Left lung (tissue), 14 donors: ENCODE measurements at places on chromosomes 12 and 14. TPM values are rescaled to one million over a fixed set of nuclear protein-coding genes. Genes with fewer than 3 reads are reported as not detected.

DNA sequence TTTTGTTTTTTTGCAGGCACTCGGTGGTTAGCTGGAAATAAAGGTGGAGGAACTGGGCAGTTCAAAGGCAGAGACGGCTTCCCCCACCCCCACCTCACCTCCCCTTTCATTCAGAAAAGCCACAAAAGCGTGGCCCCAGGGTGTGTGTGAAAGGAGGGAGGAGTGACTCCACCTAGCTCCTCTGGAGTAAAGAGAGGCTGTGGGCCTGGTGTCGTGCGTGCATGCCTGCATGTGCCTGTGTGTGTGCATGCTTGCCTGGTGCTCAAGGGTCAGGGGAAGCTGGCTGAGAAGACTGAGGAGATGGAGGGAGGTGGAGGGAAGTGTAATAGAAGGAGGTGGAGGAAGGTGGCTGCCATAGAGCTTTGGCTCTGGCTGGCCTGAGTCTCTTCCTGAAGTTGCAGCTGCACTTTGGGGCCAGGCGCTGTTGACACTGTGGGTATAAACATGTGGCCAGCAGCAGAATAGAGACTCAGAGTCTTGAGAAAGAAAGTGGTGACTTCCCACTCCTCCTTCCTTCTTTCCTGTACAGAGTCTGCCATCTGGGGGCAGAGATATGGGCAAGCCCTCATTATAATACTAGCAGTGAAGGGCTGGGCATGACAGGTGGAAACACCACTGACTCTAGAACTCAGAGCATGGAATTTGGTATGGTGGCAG is 36.9 kb upstream of the SINHCAF start:
- DNase-seq, result no peak

- DNase-seq, result no peak
Measured at GRCh38 chr12:62681306-62681705, 214.7 kb downstream of the MON2 start.

DNA sequence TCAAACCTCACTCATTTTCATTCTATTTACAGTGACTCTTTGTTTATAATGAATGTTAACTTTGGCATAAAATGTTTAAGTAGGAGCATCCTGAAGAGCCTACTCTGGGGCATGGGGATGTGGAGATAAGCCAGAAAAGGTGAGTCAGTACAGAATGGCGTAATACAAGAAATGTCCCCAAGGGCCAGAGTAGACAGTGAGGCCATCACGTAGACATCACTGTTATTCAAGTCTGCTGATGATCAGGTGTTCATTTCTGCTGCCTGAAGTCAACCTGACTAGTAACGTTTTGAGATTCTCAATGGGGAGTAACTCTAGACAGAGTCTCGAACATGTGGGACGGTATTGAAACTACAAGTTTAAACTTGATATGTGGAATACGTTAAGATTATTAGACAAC is 47.6 kb upstream of the PKP2 start:
- no peak for DNase-seq

DNA sequence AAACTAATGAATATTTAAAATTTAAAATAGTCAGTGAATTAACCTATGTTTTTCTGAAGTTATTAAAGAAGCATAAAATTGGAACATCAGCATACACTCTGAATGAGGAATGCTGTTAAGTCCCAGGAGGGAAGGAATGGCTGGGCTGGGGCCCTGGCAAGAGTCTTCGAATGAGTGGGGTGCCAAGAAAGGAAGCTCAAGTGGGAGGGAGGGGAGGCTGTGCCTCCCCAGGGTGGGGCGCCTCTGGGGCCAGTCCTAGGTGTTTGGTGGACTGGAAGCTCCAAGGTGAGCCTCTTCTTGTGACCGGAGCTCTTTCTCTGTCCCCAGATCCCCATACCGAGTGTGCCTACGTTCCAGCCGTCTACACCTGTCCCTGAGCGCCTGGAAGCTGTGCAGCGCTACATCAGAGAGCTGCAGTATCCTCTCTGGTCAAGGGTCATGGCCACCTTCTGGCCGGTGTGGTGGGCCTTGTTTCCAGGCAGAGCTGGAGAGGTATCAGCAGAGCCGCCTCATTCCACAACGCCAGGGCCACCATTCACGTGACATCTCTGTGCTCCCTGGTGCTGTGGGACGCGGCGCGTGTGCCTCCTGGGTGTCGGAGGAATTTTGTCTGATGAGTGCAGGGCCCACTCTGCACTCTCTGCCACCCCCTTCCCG is 8.5 kb downstream of the VASH1 start:
- no peak for DNase-seq

DNA sequence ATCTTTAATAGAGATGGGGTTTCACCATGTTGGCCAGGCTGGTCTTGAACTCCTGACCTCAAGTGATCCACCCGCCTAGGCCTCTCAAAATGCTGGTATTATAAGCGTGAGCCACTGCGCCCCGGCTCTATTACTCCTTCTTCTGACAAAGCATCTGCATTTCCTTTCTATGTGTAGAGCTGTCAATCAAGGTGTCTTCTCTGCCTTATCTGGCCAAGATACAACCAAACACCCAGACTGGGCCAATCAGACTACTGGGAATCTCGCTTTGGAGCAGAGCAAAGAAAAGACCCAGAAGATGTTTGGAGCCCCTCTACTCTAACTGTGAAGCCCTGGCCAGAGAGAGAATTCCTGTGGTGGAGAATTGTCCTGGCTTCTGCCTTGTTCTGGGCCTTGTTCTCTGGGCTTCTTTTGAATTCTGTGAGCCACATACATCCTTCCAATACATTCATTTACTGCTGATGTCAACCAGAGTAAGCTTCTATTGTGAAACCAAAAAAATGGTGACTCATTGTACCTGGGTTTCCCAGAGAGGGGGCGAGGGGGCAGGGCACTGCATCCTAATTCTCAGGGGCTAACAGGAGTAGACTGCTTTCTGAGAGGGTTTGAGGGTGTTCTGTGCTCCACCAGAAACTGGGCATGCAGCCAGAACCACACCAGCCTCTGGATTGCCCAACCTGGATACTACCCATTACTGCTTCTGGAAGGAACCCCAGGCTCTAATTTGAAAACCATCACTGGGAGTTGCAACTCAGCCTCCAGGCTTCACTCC is 18.8 kb upstream of the FLVCR2 start:
- DNase-seq, result peak; percentile 70

GRCh38 chr12:90833228-90833627 is 121.7 kb downstream of the CCER1 start:
- no peak for DNase-seq

GRCh38 chr12:67697443-67697842 is 48.9 kb downstream of the DYRK2 start:
- no peak for DNase-seq

DNA sequence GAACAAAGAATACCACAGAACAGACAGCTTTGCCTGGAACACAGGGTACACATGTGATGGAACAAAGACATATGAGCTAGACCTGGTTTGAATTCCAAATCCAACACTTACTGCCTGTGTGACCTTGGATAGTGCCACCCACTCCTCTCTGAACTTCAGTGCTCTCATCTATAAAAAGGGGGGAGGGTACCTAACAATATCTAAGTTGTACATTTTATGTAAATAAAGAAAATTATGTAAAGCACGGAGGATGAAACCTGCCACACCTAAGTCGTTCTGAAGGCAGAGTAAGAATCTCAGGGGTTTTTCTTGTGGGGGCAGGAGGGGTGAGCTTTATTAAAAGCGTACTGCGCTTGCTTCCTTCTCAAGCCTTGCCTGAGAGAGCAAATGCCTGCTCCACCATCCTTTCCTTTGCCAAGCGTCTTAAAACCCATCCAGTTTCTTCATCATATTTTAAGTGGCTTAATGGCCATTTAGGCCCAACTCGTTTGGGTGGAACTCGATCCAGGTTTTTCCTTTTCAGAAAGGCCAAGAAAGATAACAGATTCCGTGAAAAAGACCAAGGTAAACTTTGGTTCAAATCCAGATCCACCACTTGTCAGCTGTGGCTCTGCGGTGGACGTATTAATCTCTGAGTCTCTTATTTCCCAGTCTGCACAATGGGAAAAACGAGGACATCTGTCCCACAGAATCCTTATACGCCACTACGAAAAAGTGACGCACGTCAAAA is 946 bp downstream of the DDX24 start:
- no peak for DNase-seq

DNA sequence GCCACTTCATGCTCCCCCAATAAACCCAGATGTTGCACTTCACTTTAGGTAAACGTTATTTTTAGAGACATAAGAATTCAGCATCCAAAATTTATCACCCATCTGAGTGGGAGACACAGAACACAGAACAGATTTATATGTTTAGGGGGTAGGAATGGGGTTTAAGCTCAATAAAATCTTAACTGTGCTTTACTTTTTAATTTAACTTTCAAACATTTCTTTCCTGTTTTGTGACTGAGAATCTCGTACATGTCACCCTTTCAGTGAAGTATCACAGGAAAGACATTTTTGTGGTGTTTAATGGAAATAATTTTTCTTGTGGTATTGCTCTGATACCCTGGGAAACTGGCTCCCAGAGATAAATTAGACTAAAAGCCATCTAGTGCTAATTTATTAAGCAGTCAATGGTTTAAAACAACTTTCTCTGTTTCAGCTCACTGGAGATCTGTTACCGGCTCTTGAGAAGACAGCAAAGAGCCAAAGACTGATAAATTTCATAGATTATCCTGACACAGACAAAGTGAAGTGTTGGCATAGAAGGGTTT is 148.0 kb upstream of the BMP4 start:
- DNase-seq, result no peak

DNA sequence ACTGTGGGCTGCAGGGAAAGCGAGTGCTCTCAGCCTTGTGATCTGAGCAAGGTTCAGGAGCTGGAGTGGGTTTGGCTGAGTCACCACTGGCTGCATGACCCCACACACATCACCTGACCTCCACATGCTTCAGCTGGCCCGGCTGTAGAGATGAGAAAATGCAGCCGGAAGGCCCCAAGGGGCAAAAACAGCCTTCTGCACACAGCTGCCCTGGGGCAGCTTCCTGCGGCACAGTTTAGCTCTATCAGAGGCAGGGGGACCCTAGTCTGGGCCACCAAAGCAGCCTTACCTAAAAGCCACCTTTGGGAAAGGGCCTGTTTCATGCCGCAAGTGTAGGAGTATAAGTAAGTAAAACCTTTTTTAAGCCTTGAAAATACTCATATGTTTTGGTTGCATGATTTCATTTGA is 123.3 kb downstream of the SSPN start:
- DNase-seq, result no peak

- DNase-seq, result no peak
Measured at GRCh38 chr12:45458238-45458637, 242.3 kb downstream of the ANO6 start.

DNA sequence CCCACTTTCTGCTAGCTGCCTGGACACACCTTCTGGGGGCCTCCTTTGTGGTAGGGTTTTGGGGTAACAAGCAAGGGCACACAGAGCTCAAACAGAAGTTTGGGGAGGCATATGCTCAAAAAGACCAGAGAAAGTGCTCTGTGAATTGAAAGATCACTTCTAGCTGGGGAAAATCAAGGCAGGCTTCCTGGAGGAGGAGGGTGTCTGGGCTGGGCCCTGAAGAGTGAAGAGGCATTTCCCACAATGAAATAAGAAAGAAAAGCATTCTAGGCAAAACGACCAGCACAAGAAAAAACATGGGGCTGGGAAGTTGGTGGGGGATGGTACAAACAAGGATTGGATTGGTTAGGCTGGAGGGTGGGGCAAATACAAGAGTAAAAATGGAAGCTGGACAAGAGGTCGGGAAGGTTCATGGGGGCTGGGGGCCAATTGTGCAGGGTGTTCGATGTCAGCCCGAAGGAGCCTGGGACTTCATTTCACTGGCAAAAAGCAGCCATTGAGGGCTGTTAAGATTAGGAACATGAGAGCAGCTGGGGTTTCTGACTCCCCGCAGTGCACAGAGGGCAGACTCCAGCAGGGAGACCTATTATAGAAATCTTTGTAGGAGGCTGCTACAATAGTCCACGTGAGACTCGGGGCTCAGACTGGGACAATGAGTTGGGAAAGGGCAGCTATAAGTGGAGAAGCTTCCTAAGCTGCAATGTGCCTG is 51.5 kb upstream of the CMKLR1 start:
- no peak for DNase-seq

DNA sequence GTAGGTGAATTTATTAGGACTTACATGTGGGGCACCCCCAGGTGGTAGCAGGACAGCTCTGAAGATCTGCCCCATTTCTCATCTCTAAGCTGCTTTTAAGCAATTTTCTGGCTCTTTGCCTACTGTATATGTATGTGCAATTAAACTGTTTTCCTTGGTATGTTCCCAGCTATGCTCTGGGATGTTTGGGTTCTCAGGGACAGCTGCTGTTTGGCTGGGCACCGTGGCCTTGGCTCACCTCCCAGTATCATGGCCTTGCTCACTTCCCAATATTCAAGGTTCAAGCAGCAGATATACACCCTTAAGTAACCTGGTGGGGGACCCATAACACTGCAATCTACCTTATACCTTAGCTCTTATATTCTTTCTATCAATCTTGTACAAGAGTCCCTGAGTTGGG is 53.7 kb upstream of the KITLG start:
- no peak for DNase-seq

DNA sequence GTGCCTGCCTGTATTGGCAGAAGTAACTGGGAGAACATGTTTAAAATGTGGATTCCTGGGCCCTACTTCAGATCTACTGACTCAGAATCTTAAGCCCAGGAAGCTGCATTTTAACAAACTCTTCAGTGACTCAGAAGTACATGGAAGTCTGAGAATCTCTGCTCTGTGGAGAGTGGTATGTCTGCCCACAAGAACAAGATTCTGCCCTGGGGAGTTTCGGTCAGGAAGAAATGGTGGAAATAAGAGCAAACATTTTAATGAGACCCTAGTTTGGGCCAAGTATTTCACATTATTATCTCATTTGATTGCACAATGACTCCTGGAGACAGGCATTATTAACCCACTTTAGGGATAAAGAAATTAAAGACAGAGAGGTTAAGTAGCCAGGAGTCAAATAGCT is 8.2 kb downstream of the ALDH1L2 start:
- peak; percentile 22 for DNase-seq

DNA sequence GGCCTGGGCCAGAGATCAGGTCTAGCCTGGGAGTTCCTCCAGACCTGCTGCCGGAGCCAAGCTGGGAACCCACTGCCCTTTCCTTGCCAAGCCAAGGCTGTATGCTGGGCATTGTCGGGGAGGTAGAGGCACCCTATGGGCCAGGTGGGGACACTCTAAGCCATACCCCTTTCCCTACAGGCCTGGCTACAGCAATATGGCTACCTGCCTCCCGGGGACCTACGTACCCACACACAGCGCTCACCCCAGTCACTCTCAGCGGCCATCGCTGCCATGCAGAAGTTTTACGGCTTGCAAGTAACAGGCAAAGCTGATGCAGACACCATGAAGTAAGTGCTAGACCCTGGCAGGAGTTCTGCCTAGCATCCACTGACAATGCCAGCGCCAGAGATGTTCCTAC is 4.9 kb downstream of the MMP14 start:
- no peak for DNase-seq

GRCh38 chr14:73203527-73203926 is 33.8 kb upstream of the PAPLN start:
- DNase-seq, result no peak

CDK2 gene
- polyA plus RNA-seq, result 78.4 TPM

GRIN2B gene
- 0.07 TPM for polyA plus RNA-seq

INSM2 gene
- 0.06 TPM for polyA plus RNA-seq

ADGRD1 gene
- polyA plus RNA-seq, result 30.6 TPM

SLC38A1 gene
- 29.9 TPM for polyA plus RNA-seq

FAR2 gene
- 9.9 TPM for polyA plus RNA-seq

MGP gene
- 79.9 TPM for polyA plus RNA-seq

HOTAIR gene
- polyA plus RNA-seq, result not detected
